ENCODE measurements at places on chromosomes 1 and 21. TPM values are rescaled to one million over a fixed set of nuclear protein-coding genes. Genes with fewer than 3 reads are reported as not detected.

The OLFM3 gene
- not detected for total RNA-seq

The DCST2 gene
- total RNA-seq = not detected

The CD244 gene
- total RNA-seq = not detected

The OLIG2 gene
- total RNA-seq = not detected

The KIAA1614 gene
- 15.4 TPM for total RNA-seq

The ADORA3 gene
- not detected for total RNA-seq

The LAMB3 gene
- total RNA-seq = 4.5 TPM

The OPTC gene
- total RNA-seq = not detected

The CXADR gene
- 0.49 TPM for total RNA-seq

The ACADM gene
- total RNA-seq = 23.6 TPM

The OR6N1 gene
- not detected for total RNA-seq

The RASSF5 gene
- 0.97 TPM for total RNA-seq

The CALML6 gene
- 1.2 TPM for total RNA-seq

The FMN2 gene
- total RNA-seq = 12.8 TPM

The CA6 gene
- total RNA-seq = not detected

The PLA2G5 gene
- not detected for total RNA-seq

The MYBPH gene
- total RNA-seq = not detected

All from hair follicle dermal papilla cell (primary cell).